Liver (tissue), 10 donors: ENCODE measurements at places on chromosomes 11 and 22.

GRCh38 chr11:122601141-122602125, 54.1 kb upstream of the UBASH3B start:
- DNase-seq = no peak

DNA sequence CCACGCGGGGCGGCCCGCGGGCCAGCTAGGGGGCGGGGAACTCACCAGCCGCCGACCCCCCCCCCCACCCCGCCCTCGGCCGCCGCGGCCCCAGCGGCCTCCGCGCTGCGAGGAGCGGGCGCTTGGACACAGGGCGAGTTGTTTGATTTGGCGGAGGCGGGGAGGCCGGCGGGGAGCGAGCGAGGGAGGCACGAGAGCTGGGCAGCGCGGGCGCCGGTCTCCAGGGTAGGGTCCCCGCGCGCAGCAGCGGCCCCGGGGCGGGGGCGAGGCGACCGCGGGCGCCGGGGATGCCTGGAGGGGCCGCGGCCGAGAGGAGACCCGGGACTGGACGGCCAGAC, 64.4 kb downstream of the NAV2 start:
- DNase-seq = peak; percentile 42

DNA sequence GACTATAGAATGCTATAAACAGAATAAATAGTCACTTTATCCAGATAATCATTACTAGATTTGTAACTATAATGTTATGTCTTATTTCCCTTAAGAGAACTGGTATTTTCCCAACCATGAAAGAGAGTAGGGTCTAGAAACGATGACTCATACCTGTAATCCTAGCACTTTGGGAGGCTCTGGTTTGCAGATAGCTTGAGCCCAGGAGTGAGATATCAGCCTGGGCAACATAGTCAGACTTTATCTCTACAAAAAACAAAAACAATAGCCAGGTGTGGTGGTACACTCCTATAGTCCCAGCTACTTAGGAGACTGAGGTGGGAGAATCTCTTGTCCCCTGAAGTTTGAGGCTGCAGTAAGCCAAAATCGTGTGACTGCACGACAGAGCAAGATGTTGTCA, 30.9 kb downstream of the OR52A5 start:
- no peak for DNase-seq

DNA sequence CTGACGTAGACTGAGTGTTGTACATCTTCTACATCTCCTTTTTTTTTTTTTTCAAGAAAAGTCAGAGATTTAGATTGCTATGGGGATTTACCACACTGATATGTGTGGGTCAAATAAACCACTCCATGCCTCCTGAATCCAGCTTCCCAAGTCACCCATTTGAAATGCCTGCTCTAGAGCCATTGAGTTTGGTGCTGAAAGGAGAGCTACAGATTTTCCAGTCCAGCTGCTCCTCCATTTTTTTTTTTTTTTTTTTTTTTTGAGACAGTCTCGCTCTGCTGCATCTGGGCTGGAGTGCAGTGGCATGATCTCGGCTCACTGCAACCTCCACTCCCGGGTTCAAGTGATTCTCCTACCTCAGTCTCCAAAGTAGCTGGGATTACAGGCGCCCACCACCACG, 115.2 kb upstream of the TIMP3 start:
- DNase-seq = no peak

DNA sequence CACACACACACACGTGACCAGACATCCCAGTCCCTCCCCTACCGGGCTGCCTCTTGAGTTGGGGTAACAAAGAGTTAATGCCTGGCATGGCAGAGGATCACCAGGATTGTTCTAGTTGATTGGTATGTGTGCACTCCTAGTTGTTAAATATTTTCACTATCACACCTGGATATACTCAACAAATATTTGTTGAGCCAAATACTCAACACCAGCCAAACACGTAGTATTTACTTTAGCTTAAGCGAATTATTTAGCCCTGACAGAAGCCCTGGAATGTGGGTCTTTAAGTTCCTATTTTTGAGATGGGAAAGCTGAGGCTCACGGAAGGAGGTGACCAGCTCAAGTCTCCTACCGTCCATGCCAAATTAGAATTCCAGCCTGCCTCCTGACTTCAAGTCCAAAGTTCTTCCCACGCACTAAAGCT, 10.5 kb downstream of the CD3E start:
- no peak for DNase-seq
